ENCODE measurements at places on chromosomes 5 and 9.
A peak's percentile ranks its signal among the peaks of the same experiment; 100 is the strongest.

DNA sequence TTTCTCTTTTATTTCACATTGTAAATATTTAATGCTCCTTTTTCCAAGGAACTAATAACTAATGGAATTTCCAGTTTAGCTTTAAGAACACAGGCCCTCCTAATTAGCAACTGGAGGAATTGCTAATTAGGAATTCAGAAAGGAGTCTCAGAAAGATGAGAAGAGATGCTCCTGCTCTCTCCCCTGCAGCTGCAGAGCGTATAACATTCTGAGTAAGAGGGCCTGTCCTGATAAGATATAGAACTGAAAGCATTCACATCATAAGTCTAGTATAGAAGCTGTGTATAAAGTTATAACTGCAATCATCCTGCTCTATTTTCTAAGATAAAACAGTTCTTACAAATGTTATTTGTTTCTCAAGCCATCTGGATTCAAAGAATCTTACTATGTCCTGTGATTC, 83.2 kb downstream of the DTWD2 start:
- DNase-seq, result no peak

GRCh38 chr5:170614065-170614490, 110.3 kb downstream of the KCNIP1 start:
- no peak for DNase-seq

DNA sequence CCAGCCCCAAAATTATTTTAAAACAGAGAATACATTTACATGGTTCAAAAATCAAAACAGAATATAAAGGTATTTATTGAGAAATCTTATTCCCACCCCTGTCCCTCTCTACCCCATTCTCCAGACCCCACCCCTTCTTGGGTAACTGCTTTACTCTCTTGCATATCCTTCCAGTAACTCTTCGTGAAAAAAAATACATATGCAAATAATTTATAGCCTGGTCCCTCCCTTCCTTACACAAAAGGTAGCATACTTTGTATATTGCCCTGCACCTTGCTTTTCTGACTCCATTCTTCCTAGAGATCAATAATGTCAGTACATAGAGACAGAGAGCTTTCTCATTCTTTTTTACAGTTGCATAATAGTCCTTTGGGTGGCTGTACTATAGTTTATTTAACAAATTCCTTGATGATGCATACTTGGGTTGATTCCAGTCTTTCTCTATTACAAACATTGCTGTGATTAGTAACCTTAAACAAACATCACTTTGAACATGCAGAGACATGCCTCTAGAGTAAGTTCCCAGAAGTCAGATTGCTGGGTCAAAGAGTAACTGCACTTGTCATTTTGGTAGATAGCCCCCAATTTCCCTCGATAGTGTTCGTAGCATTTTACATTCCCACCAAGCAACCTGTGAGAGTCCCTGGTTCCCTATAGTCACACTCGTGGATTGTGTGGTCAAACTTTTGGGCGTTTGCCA, 47.9 kb downstream of the STOM start:
- DNase-seq, result no peak

DNA sequence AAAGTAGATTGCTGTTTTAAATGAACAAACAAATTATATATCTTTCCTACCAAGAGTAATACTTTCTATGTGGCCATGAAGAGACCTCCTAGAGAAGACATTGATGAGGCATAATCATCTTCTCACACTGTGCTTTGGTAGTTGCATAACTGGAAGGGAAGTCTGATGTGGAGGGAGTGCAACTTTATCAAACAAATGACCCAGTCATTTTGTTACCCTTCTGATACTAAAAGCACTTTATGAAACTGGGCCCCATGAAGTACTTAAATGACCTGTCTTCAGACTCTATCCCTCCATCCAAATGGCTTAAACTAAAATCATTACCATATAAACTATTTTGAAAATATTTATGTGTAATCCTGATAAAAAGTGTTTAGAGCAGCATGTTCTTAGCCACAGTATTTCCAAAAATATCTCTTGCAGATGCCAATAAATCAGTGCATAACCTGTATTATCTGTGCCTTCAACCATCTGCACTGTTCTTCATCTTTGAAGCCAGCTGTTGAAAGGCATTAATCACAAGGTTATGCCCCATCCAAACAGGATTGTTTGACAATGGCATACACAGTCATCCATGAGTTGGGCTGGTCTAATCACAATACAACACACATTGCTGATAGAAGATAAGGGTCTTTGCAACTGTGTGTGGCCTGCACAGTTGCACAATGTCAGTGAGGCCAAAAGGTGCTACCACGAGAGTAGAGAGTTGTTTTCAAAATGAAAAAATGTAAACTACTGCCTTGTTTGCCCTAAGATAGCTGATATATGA, 31.9 kb upstream of the MIER3 start:
- no peak for DNase-seq

- DNase-seq, result no peak
Observed at GRCh38 chr5:150639377-150639692, 1.1 kb upstream of the SYNPO start.

GRCh38 chr9:12774861-12775678, at the start of gene LURAP1L:
Gene LURAP1L (plus strand): TSS chr9:12775020. CDS start chr9:12775716, 696 bp downstream.
- peak; percentile 20 for DNase-seq

Data from left ventricle myocardium inferior (tissue), 1 donor.